ENCODE measurements at places on chromosomes 12 and 14.
A peak's percentile ranks its signal among the peaks of the same experiment; 100 is the strongest.

DNA sequence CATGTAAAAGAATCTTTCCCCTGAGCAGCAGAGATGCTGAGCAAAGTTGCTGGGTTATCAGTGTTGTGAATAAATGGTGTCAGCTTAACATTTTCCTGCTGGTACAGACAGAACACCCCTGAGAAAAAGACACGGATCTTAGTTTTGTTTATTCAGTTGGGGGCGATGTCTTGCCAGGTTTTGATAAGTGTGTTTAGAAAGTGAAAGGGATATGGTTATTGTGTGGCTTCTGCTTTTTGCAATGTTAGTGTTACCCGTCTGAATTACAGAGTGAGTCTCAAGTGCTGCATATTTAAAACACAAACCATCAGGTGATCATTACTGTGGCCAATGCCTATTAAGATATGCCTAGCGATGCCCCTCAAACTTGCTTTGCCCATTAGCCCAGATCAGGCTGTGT is 864.6 kb upstream of the SEL1L start:
- no peak for DNase-seq

- DNase-seq: no peak
Measured at GRCh38 chr12:71503579-71504391, 64.2 kb downstream of the LGR5 start.

- no peak for DNase-seq
Measured at GRCh38 chr14:79605849-79606248, 605.5 kb downstream of the DIO2 start.

DNA sequence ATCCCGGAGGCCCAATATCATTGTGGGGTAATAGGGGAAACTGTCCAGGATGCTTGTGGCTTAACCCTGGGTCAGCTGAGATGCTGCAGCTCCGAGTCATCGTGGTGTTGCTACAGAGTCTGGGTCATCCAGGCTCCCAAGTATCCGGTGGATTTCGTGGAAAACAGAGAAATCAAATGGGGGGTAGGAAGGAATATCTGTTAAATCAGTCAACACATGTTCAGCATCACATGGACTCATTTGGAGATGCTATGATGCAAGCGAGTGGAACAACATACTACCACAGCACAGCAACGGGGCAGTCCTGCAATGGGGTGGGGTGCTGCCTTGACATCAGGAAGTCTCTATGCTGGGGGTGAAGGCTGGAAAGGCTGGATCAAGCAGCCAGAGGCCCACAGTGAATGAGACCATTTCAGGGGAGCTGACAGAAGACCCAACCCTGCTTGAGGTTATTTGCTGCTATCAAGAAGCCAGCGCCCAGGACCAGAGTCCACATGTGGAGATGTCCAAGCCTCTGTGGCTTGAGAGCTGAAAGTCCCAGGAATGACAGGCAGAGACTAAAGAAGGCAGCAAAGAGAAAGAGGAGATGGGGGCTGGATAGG is 22.9 kb downstream of the VDR start:
- no peak for DNase-seq

DNA sequence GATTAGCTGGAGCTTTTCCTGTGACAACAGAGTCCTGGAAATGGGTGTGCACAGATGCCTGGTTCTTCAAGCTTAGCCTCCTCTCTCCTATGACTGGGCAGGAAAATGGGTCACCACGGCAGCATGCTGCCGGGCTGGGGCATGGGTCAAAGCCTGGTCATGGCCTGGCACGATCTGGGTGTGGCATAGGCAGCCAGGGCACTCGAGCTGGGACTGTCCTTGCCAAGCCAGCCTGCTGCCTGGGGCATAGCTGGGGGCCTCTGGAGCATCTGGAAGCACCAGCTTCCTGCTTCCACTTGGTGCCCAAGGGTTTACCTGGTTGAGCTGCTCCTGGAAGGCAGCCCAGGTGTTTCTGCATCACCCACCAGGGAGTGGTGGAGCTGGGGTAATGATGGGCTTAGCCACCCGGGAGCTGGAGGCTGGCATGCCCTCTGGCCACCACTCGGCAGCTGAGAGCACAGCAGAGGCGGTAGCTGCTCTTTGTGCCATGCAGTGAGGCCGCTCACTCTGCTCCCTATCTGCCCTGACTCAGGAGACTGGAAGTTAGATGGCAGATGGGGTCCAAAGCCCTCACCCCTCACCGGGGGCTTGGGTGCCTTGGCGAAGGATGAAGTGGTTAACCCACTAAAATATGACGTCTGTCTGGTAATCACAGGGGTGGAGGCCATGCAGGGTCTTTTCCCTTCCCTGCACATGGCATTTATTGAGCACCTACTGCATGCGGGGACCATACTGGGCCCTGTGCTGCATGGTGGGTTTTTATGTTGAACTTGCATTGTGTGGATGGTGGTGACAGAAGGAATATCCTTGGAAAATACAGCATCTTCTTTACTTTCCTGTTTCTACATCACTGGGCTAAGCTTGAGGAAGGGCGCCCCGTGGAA is 1.7 kb downstream of the OTUB2 start:
- no peak for DNase-seq

DNA sequence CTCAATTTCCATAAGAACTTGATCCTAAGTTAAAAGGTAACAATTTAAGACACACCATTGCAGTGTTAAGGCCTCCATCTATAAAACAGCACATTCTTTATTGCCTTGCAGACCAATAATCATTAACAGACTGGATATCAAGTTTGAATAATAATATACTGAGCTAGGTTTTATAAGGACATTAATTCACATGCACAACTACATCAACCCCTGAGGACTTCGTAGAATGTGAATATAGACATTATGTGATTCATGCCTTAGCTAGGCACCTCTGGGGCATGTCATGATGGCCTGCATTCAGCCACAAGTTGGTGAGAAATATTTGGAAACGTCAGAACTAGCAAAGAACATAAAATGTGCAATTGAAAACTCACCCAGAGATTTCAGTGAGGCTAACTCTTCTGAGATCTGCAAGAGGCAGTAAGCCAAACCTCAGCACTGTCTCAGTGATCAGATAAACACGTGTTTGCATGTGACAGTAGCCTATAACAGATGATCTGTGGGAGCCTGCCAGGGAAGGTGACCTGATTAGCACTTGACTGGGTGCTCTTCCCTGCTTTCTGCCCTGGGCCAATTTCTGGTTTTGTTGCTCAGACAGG is 492.2 kb downstream of the FLRT2 start:
- DNase-seq: no peak

- DNase-seq: no peak
Measured at GRCh38 chr12:106089935-106090334, 48.8 kb downstream of the NUAK1 start.

GRCh38 chr14:63764103-63764502 is 36.2 kb upstream of the SGPP1 start:
- no peak for DNase-seq

GRCh38 chr14:73208390-73208789 is 28.9 kb upstream of the PAPLN start:
- no peak for DNase-seq

GRCh38 chr12:23098517-23098916 is 473.5 kb downstream of the ETNK1 start:
- DNase-seq: no peak

DNA sequence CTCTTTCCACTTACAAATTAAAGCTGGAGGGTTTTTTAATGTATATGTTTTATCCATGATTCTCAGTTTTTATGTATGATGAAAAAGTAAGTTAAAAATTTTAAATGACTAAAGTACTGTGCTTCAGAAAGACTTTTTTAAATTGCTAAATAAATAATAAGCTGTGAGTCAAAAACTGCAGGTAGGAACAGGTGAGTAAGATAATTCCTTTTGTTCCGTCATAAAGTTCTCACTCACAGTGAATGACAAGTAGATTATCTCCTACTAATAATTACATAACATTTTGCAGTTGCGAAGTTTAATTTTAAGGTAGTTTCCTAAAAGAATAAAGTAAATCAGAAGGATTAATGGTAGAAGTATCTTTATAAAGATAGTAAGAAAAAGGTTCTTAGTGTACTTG is 78.0 kb downstream of the PRKCH start:
- no peak for DNase-seq

DNA sequence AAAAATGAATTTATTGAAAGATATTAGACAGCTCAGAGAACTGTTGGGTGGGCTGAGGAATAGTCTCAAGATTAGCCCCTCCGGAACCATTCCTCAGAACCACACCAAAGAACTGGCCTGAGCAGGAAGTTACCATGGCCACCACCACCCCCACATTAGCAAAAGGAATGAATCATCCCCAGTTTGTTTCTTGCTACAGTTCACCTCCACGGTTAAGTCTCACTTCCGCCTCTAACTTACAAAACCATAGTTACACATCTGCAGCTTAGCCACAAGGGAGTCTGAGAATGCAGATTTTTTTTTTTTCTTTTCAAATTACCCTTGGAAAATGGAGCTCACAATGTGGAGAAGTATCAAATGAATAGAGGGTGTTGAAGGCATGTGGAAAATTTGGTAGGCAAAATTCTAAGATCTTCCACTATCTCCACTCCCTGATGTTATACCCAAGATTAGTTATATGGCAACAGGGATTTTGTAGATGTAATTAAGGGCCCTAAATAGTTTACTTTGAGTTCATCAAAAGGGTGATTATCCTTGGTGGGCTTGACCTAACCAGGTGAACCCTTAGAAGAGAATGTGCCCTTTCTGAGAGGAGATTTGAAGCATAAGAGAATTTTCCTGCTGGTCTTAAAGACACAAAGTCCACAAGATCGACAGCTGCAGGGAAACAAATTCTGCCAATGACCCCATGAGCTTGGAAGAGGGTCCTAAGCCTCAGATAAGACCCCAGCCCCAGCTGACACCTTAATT is 129.8 kb upstream of the KRR1 start:
- DNase-seq: no peak

GRCh38 chr14:104528496-104528895 is 51.1 kb upstream of the C14orf180 start:
- DNase-seq: no peak

DNA sequence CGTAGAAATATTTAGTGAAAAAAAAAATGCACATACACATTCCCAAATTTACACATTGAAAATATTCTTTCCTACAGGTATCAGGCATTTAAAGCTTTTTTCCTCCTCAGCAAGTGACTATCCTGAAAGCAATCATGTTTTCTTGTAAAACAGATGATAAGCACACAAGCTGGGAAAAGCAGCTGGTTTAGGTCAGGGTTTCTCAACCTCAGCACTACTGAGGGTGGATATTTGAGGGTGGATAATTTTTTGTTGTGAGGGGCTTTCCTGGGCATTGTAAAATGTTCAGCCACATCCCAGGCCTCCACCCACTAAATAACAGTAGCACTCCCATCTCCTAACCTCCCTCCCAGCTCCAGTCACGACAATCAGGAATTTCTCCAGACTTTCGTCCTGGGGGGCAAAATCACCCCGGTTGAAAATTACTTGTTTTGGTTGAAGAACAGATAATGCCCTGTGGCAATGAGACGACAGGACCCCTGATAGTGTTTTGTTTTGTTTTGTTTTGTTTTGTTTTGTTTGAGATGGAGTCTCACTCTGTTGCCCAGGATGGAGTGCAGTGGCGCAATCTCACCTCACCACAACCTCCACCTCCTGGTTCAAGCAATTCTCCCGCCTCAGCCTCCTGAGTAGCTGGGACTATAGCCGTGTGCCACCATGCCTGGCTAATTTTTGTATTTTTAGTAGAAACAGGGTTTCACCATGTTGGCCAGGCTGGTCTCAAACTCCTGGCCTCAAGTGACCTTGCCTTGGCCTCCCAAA is 15.0 kb upstream of the NT5DC3 start:
- no peak for DNase-seq

DNA sequence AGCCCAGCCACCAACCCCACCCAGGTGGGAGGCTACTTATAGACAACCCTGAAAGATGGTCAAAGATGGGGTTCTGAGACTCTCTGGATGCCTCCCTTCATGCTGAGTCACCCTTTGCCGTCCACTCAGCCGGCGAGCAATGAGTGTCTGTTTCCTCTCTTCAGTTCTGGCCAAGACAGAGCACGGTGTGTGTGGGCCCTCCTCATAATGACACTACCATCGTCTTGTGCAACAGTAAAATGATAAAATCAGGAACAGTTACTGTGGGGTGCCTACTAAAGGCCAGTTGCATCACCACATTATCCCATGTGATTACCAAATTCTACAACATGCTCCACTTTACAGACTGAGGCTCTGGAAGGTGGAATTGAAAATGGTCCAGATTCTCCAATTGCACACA is 7.0 kb upstream of the BDKRB1 start:
- DNase-seq: no peak

DNA sequence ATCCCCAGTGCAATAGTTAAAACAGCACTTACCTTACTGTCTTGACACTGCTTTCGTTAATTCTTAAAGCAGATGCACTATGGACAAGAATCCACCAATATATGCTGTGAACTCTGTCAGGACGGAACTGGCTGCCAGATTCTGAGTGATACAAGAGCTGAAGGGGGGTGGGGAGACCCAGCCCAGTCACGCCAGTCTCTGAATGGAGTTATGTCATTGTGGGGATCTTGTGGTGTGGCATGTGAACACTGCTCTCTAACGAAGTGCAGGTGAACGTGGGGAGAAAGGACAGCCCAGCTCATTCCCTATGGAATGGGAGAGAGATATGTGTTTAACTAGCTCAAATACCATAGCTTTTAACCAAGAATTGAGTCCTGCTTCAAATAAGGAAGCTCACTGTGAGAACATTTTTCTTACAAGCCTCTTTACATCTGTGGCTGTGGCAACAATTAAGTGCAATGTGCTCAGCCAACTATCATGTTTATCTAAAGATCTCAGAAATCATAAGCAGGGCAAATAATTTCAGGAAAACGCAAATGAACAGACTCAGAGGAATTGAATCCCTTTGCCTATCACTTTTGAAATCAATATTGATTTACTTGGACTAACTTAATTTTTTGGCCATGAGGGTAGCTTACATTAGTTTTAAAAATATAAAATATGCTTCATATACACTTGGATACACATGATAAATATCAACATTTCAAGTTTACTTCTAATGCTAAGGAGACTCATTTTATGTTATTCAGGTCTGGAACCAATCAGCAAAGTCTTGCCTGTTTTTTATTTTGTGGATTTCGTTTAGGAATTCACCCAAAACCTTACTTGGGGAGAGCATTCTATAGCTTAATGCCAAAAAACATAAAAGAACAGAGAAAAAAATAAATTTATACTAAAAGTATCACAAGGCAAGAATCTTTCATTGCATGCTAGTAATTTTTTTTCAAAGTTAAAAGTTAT is at the start of gene LUM:
LUM (minus strand) TSS at position 129 of the 960 bp plus-strand sequence. CDS start 2,515 bp downstream, outside the sequence.
- DNase-seq: no peak

DNA sequence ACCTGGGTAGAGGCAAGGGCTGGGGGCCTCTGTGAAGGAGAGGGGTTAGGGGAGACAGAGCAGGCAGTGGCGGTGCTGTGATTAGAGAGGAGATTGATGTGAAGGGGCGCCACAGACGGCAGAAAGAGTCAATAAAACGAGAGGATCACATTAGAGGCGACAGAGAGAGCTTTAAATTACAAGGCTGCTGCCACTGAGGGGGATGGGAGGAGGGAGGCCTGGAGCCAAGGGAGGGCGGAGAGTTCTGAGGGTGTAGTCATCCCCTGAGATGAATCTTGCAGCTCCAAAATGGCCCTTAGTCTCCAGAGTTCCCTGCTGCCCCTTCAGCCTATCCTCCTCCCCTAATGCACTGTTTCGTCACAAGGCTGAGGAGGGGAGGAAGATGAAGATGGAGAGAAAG is 12.8 kb downstream of the ZFHX2 start:
- peak; percentile 79 for DNase-seq

Data from WERI-Rb-1 (cell line).